Lung (tissue), 17 donors: ENCODE measurements at places on chromosomes 7 and 10. TPM values are rescaled to one million over a fixed set of nuclear protein-coding genes. Genes with fewer than 3 reads are reported as not detected.

The ANKRD2 gene
- total RNA-seq = 3.1 TPM

The PIP gene
- total RNA-seq = 1.5 TPM

The SLC26A5 gene
- total RNA-seq = 0.77 TPM

The GNA12 gene
- 34.4 TPM for total RNA-seq

The GPR15LG gene
- total RNA-seq = not detected

The DNA2 gene
- total RNA-seq = 2.5 TPM

The MBL2 gene
- total RNA-seq = 0.06 TPM

DNA sequence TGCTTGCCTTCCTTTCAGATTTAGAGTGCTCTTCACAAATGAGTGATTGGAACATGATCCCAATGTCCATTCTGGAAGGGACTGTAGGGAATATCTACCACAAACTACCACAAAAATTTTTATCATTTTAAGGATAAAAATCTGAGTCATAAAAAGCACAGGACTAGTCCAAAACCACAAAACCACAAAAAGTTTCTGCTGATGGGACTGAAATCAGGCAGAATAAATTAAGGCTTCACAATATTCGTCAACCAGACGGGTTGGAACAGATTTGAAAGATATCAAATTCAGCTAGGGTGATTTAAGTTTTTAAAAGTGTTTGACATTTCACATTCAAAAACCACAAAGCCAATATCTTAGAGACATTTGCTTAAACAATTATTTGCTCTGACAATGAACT, 100.1 kb upstream of the PTN start:
- no peaks in the 10 kb centered on the region for H3K4me1 ChIP-seq
- no peak overlapping the region for H3K4me3 ChIP-seq
- H3K27ac ChIP-seq = no peak overlapping the region
- no peak for DNase-seq
- no peaks in the 10 kb centered on the region for H3K36me3 ChIP-seq
- no peaks in the 10 kb centered on the region for H3K27me3 ChIP-seq

GRCh38 chr7:19410106-19410505, 264.9 kb upstream of the FERD3L start:
- H3K4me1 ChIP-seq = no peaks in the 10 kb centered on the region
- H3K27me3 ChIP-seq = no peaks in the 10 kb centered on the region
- H3K27ac ChIP-seq = no peak overlapping the region
- no peaks in the 10 kb centered on the region for H3K36me3 ChIP-seq

DNA sequence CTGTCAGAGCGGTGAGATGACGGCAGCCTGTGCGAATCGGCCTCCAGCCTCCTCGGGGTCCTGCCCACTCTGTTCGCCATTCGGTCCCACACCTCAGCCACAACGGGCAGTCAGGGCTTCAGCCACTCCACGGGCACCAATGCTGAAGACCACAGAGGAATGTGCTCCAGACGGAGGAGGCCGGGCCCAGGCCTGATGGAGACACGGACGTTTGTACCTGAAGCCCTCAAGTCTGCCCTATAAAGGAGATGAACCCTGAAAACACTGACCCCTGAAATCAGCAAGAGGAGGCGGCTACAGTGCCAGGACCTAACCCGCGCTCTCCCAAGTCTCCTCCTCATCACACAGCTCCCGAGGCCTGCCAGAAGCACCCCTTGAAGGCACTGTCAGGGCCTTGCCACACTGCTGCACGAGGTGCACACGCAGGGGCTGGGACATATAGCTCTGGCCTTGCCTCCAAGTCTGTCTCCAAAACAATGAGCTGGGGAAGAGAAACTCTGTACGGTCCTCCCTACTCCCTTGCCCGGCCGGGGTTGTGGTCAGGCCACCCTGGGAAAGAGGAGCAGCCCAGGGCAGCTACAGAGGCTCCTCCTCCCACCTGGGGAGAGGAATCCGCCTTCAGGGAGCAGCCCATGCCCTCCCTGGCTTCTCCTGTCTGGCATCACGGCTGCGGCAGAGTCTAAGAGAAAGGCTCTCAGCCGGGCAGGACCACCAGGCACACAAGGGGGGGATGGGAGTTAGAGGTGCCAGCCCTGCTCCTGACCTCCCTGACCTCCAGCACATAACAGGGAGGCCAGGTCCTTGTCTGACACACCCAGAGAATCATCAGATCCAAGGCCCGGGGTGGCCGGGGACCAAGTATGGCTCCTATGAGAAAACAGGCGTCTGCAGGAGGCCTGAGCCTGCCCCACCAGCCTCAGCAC, 310.1 kb downstream of the PTPRN2 start:
- no peaks in the 10 kb centered on the region for H3K27me3 ChIP-seq
- no peaks in the 10 kb centered on the region for H3K4me1 ChIP-seq
- H3K4me3 ChIP-seq = no peak overlapping the region
- no peak overlapping the region for H3K27ac ChIP-seq

DNA sequence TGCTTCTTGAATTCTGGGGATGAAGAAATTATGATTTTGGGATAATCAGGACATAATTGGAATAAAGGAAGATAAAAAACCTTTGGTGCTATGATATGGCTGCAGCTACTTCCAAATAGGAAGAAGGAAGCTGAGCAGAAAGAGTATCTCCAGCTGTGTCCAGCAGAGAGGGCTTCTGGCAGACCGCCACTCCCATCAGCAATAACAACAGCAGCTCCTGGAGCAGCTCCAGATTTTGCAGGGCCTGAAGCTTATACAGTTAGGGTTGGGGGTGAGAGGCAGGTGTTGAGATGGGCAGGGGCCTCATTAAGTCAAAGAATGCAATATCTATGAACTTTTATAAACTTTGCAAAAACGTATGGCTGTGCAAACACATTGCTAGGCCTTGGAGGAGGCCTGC, 62.3 kb downstream of the C10orf120 start:
- no peak overlapping the region for H3K4me3 ChIP-seq
- no peaks in the 10 kb centered on the region for H3K4me1 ChIP-seq
- no peak overlapping the region for H3K27ac ChIP-seq
- H3K27me3 ChIP-seq = no peaks in the 10 kb centered on the region
- H3K36me3 ChIP-seq = no peaks in the 10 kb centered on the region
- peak; percentile 82 for DNase-seq

DNA sequence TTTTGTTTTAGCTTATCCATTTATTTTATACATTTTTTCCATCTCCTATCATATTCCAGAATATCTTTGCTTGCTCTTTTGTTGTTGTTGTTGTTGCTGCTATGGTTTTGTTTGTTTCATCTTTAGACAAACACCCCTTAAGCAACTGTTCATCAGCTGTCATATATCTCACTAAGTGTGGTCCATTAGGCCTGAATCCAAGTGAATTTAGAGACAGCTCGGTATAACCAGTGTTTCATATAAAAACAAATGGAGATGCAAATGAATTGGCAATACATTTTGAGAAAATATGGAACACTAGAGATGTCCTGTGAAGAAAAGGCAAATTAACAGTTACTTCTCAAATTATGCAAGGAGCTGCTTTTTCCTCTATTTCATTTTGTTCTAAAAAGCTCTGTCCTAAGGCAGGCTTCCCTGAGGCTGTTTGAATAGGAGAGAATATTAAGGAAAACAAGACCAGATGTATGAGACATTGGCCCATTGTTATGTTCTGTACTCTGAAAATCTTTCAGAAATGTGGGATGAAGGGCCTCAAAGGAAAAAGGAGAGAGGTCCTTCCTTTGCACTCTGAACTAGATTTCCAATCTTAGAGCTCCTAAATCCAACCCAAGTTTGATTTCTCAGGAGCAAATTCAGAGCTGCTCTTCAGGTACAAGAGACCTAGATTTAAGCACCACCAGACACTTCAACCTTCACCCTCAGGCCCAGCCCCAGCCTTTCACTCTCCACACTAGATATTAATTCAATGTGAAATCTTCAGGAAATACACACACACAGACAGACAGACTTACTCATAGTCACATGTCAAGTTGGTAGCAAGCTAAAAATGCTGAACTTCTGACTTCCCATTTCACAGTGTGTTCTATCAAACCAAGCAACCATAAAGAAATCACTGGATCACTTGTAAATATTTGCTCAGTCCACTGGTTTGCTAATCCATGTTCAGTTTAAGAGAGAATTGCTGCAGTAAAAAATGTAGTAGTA, 5.4 kb downstream of the TFEC start:
- no peaks in the 10 kb centered on the region for H3K27me3 ChIP-seq
- no peak overlapping the region for H3K4me3 ChIP-seq
- no peak overlapping the region for H3K27ac ChIP-seq
- H3K36me3 ChIP-seq = no peaks in the 10 kb centered on the region
- DNase-seq = no peak
- H3K4me1 ChIP-seq = no peaks in the 10 kb centered on the region
